ENCODE measurements at places on chromosomes 2 and 18.

DNA sequence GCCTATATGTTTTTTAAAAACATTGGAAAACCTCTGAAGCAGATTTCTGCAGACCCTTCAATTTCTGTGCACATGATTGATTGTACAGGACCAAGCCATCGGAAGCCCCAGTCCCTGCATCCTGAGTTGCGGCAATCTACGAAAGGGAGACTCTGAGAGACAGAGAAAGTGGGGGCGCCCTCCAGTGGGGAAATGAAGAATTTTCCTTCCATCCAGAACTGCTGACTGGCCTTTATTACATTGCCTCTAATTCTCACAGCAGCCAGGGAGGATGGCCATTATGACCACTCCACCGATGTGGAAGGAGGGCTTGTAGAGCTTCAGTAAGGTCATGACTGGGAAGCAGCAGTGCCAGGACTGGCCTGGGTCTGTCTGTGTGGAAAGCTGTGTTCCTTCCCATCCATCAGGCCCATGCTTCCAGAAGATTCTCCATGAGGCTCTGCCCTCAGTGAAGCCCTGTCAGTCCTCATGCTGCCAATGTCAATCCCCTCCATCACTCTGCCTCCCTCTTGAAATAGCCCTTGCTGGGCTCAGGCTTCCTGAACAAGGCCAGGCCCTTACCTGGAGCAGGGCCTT, 20.0 kb upstream of the RESP18 start:
- no peak for DNase-seq

DNA sequence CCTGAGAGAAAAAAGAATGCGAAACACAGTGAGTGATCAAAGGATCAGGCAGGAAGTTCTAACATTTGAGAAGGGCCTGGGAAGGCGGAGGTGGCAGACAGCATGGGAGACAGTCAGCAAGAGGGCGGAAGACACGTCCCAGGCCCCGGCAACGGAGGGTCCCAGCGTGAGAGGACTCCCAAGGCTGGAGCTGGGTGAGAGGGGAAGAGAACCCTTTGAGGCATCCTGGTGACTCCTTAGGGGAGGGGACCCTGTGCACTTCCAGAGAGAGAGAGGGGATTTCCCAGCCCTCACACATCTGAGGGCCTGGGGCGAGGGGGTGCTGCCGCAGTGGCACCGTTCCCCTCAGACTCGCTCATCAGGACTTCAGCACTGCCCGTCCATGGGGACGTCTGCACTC, 133.4 kb downstream of the RTP5 start:
- no peak for DNase-seq

- peak; percentile 88 for DNase-seq
Measured at GRCh38 chr2:217162533-217162932, 302.7 kb upstream of the TNP1 start.

- no peak for DNase-seq
Measured at GRCh38 chr2:178397002-178397605, 53.9 kb downstream of the PRKRA start.

GRCh38 chr2:62296034-62296831, 100.3 kb downstream of the B3GNT2 start:
- no peak for DNase-seq

DNA sequence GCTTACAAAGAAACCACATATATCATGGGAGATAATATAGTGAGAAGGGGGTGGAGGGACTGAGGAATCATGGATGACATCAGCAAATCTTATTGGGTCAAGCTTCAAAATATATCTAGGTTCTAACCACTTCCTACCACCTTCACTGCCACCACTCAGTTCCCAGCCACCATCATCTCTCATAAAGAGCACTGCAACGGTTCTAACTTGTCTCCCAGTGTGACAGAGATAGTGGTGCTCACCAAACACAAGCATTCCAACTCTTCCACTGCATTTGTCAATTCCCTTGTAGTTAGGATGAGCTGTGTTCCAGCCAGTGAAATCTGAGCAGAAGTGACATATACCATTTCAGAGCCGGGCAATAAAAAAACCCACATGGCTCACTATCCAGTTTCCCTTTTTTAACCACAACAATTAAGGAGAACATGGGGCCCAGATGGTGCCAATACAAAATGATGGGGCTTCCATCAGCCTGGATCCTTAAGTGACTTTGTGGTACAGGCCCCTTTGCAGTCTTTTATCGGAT, 318.1 kb downstream of the NBAS start:
- no peak for DNase-seq

- DNase-seq = no peak
Measured at GRCh38 chr2:67671464-67672450, 274.6 kb downstream of the ETAA1 start.

- DNase-seq = no peak
Measured at GRCh38 chr18:31633392-31634330, 42.0 kb downstream of the TTR start.

GRCh38 chr18:6221602-6222014, 193.1 kb downstream of the L3MBTL4 start:
- no peak for DNase-seq

GRCh38 chr2:60852282-60852860, 29.0 kb upstream of the REL start:
- no peak for DNase-seq

DNA sequence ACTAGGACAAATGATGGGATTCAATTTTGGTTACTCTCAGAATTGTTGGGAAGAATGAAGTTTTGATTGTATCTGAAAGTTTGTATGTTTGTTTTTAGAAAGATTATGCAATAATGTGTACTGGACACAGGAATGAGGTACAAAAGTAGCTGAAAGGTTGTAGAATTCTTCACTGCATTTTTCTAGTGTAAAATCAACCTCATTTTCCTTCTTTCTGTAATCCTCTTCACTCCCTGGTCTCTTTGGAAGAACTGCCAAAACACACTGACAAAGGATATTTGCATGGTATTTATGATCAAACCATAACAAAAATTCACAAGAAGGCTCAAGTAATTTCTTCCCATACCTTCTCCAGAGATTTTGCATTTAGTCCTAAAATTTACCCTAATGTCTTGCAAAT, 110.7 kb downstream of the ZEB2 start:
- DNase-seq = no peak

DNA sequence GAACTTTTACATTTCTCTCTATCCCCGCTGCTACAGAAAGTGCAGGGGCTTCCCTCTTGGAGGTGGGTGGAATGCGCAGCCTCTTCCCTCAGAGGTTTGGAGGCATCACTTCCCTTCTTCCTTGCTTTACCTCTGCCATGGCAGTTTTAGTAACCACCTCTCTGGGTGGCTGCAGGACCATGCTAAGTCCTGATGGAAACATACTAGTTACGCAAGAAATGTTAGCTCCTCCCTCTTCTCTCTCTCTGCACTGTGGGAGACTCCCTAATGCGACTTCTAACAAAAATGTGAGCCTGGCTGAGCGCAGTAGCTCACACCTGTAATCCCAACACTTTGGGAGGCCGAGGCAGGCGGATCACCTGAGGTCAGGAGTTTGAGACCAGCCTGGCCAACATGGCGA, 116.8 kb upstream of the RAB6C start:
- DNase-seq = no peak

GRCh38 chr18:13061630-13062189, 70.5 kb downstream of the CEP192 start:
- no peak for DNase-seq

- DNase-seq = no peak
Measured at GRCh38 chr2:48278590-48278989, 251.4 kb upstream of the STON1 start.

- DNase-seq = no peak
Measured at GRCh38 chr2:181042706-181043105, 62.3 kb downstream of the UBE2E3 start.

- no peak for DNase-seq
Measured at GRCh38 chr18:61939046-61939674, 46.4 kb upstream of the RNF152 start.

DNA sequence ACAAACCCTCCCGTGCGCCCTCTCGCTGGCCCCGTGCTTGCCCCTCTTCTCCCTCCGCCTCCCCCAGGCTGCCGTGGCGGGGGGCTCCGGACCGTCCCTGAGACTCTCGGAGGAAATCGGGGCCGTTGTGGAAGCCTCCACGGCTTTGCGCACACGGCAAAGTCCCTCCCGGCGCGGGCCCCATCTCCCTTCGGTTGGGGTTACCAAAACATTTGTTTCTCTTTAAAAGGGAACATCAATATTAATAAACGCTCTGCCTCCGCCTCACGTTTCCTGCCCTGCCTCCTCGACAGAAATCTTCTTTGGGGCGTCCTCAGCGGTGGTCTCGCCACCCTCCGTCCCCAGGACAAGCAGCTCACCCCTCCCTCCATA, 3.8 kb downstream of the PAX3 start:
- DNase-seq = no peak

GRCh38 chr2:239876271-239876947, 148.7 kb downstream of the NDUFA10 start:
- DNase-seq = no peak

DNA sequence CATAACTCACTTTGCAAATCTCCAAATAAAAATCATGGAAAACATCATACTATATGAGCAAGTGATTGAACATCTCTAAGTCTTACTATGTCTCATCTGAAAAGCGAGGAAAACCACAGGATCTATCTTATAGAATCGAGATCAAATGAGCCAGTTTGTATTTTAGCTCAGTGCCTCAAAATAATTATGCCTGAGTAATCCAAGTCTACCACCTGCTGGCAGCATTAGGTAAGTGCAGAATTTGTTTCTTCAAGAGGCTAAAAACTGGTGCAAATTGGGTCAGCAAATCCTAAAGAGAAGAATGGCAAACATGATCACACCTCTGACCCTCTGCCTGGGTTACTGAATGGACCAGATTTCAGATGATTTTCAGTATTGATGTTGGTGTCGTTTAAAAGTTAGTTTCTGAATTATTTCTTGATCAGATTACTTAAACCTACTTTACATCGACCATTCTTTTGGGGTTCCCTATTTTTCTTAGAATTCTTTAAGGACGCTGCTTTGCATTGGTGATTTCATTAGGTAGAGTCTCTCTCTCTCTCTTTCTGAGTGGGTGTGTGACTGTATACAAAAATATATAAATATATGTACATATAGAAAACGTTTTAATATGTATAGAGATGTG, 12.7 kb upstream of the FHOD3 start:
- DNase-seq = no peak

- no peak for DNase-seq
Measured at GRCh38 chr2:157178874-157179273, 78.6 kb upstream of the GALNT5 start.

DNA sequence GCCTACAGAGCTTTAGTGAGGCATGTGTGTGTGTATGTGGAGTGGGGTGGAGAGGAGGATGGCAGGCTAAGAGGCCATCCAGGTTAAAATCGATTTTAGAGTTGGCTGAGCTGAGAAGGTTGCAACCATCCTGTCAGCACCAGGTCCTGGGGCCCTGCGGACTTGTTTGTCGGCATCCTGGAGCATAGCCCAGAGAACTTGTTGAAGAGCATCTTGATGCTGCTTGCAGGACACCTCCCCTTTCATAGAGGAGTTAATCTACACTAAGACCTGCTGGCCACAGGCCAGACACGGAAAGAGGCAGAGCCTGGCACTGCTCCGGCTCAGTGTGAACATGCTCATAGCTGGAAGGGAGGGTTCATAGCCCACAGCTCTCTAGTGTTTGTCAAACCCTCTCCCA, 72.1 kb upstream of the RGPD5 start:
- no peak for DNase-seq

DNA sequence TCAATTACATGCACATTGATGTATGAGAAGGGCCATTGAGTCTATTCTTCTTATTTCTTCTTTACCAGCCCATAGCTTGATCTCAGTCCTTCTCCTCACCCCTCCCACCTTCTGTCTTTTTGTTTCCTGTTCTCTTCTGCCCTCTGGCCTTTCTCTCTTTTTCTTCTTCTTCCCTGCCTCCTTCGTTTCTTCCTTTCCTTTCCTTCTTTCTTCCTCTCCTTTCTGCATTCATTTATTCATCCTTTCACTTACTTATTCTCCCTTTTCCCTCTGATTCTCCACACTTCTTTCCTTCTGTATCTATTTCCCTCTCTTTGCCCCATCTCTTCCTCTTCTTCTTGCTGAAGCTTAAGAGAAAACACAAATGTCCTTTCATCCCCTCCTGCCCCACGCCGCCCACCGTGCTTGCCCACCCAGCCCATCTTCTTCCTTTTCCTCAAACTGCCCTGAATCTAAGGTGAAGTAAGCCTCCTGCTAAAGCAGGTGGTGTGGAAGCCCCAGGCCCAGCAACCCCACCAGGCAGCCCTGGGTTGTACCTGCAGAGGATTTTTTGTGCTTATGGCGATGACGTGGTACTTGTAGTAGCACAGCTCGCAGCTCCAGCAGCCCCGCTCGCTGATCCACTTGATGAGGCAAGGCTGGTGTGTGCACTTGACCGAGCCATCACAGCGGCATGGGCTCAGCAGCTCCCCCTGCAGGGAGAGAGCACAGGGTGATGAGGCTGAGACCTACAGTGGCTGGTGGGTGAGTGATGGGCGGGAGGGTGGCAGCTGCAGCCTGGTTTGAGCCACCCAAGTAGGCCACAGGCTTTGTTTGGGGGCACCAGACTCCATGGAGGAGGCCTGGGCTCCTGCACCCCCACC, 89.0 kb downstream of the MARCHF4 start:
- DNase-seq = no peak

GRCh38 chr2:132676999-132677398, 7.0 kb upstream of the LYPD1 start:
- DNase-seq = no peak

GRCh38 chr2:34851804-34852203, 1252.7 kb upstream of the FAM98A start:
- no peak for DNase-seq

DNA sequence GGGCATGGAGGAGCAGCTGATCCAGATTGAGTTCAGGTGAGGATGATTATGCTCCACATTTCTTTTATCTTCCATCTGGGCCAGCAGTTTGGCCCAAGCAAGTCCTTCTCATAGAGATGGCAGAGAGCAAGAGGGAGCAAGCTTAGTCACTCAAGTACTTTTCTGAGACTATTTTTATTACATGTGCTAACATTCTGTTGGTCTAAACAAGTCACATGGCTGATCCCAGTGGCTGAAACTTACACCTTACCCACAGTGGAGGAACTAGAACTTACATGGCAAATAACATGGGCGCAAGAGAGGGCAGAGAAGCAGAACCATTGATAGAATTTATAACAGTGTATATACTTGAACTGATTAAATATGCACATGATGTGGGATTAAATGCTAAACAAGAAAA, 105.7 kb downstream of the KYNU start:
- no peak for DNase-seq

- no peak for DNase-seq
Measured at GRCh38 chr2:217803653-217803960, 199.2 kb downstream of the TNS1 start.

Data from non-pigmented ciliary epithelial cell (primary cell).